ENCODE measurements at places on chromosomes 5 and 9. TPM values are rescaled to one million over a fixed set of nuclear protein-coding genes. Genes with fewer than 3 reads are reported as not detected.

Gene PCDHGA2
- 3.5 TPM for total RNA-seq

Gene MED7
- total RNA-seq = 9.7 TPM

Gene TAF1L
- total RNA-seq = not detected

Gene ARSI
- total RNA-seq = 0.24 TPM
